ENCODE measurements at places on chromosomes 4 and X.
A peak's percentile ranks its signal among the peaks of the same experiment; 100 is the strongest.

- no peak for DNase-seq
These were observed 33.7 kb downstream of the NHSL2 start for GRCh38 chrX:71944369-71944768.

- DNase-seq = peak; percentile 57
These were observed 139.2 kb downstream of the PCDH18 start for GRCh38 chr4:137393044-137393443.

GRCh38 chr4:80927420-80927819 is 103.1 kb upstream of the BMP3 start:
- DNase-seq = no peak

GRCh38 chrX:43467608-43468234 is 188.4 kb upstream of the MAOA start:
- DNase-seq = no peak

- peak; percentile 0 for DNase-seq
These were observed 460.3 kb downstream of the MID1IP1 start for GRCh38 chrX:39261446-39262147.

GRCh38 chrX:16643176-16643575 is 6.8 kb upstream of the S100G start:
- no peak for DNase-seq

GRCh38 chr4:110787109-110787508 is 164.2 kb upstream of the PITX2 start:
- no peak for DNase-seq

- peak; percentile 63 for DNase-seq
These were observed at the start of gene TMSB4X for GRCh38 chrX:12974796-12975669. TSS of gene TMSB4X (plus strand) at chrX:12975110.

GRCh38 chr4:83449009-83449408 is 6.6 kb downstream of the HELQ start:
- DNase-seq = no peak

GRCh38 chrX:130887376-130887775 is 15.6 kb downstream of the ENOX2 start:
- peak; percentile 3 for DNase-seq

GRCh38 chr4:186762361-186762760 is 38.7 kb upstream of the FAT1 start:
- DNase-seq = no peak

GRCh38 chrX:155891446-155892210 is 10.5 kb downstream of the VAMP7 start:
- DNase-seq = no peak

DNA sequence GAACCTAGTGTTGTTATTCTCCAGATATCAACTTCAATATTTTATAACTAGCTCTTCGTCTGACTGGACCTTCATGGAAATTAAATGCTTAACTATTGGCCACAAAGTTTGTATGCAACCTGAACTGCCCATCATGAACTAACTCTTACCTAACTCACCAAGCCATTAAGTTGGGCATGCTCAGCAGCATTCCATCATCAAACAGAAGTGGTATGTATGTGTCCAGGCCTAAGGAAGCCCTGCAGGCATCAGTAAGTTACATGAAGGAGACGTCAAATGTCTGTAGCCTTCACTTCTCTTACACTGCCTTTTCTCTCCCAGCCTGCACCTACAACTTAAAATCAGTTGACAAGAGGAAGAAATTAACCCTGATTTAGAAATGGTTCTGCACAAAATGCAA is 1639.2 kb upstream of the PABPC4L start:
- no peak for DNase-seq

DNA sequence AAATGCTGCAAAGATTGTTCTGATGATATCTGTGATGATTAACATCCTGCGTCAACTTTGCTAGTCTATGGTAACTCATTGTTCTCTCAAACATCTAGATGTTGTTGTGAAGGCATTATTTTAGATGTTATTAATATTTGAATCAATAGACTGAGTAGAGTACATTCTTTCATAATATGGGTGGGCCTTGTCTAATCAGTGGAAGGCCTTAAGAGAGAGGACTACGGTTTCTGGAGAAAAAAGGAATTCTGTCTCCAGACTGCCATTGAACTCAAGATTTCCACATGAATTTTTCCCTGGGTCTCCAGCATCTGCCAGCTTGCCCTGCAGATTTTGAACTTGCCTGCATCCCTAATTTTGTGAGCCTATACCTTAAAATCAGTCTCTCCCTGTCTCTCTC is 2381.1 kb upstream of the AGA start:
- no peak for DNase-seq

DNA sequence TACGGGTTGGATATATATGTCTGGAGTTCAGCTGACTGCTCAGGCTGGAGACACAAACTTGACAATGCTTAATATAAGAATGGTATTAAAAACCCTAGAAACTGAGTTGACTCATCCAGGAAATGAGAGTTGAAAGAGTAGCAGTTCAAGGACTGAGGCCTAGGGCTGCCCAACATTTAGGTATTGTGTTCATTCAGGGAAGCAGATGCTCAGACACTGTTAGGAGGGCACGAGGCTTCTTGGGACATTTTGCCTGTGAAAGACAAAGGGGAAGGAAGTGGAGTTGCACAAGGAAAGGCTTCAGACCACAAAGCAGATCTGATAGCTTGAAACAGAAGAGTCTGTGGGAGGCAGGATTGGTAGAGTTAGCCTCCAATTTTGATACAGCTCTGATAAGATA is 52.0 kb upstream of the HS3ST1 start:
- DNase-seq = no peak

- DNase-seq = no peak
These were observed 632.3 kb downstream of the PDHA2 start for GRCh38 chr4:96471956-96472867.

- DNase-seq = no peak
These were observed 54.5 kb downstream of the CHM start for GRCh38 chrX:85992811-85993229.

DNA sequence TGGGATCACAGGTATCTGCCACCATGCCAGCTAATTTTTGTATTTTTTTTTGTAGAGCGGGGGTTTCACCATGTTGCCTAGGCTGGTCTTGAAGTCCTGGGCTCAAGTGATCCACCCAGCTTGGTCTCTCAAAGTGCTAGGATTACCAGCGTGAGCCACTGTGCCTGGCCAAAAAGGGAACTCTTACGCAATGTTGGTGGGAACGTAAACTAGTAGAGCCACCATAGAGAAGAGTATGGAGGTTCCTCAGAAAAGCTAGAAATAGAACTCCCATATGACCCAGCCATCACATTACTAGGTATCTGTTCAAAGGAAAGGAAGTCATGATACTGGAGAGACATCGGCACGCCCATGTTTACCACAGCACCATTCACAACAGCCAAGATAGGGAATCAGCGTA is 85.9 kb downstream of the PRKX start:
- DNase-seq = no peak

- no peak for DNase-seq
These were observed 9.7 kb upstream of the SYP start for GRCh38 chrX:49209434-49210251.

DNA sequence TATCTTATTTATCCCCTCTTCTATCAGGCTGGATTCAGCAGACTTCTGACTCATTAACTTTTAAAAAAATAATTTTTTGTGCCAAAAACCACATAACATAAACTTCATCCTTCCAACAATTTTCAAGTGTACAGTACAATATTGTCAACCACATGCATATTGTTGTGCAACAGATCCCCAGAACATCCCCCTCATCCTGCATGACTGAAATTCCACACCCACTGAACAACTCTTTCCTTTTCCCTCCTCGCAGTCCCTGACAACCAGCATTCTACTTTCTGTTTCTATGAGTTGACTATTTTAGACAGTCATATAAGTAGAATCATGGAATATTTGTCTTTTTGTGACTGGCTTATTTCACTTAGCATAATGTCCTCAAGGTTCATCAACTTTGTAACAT is 2.2 kb upstream of the MID2 start:
- DNase-seq = no peak

DNA sequence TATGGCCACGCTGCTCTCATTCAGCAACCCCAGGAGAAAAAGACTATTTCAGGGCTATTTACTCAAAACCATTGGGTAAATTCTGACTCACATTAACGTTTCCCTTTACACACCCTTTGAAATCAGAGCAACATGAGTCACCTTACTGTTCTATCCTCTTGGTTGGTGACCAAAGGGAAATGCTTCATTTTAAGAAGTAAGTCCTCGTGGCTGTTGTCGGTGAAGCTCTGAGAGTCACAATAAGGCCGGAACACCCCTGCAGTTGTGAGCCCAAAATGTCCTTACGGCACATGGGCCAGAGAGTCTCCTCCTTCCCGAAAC is 56.3 kb upstream of the SPRY1 start:
- DNase-seq = no peak

DNA sequence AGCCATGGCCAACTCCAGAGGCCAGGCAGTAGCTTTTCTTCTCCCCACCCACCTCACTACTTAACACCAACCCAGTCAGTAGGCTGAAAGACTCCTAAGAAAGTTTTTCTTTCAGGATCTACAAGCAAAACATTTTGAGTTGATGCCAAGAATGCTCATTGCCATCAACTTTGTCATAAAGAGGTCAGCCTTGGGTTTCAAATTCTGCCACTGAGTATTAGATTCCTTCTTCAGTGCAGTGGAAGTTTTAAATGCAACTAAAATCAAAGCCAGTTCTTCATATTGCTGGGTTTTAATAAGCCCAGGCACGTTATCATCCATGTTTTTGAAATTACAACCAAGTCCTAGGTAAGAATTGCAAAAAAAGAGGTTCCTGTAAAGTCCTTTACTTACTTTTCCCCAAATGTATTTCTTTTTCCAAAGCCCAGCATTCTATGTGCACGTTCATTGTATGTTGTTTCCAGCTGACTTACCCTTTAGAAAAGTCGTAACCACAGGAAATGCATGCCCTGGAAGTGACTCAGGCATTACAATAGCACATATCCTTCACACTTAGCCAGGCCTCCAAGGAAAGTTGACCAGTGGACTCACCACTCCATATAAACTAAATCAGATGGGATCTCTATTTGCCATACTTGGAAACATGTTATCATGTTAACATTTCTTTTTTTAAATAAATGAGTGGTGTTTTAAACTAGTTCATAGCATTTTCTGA is 229.9 kb downstream of the SOX3 start:
- DNase-seq = no peak

- no peak for DNase-seq
These were observed 36.0 kb upstream of the SORCS2 start for GRCh38 chr4:7156328-7156727.

DNA sequence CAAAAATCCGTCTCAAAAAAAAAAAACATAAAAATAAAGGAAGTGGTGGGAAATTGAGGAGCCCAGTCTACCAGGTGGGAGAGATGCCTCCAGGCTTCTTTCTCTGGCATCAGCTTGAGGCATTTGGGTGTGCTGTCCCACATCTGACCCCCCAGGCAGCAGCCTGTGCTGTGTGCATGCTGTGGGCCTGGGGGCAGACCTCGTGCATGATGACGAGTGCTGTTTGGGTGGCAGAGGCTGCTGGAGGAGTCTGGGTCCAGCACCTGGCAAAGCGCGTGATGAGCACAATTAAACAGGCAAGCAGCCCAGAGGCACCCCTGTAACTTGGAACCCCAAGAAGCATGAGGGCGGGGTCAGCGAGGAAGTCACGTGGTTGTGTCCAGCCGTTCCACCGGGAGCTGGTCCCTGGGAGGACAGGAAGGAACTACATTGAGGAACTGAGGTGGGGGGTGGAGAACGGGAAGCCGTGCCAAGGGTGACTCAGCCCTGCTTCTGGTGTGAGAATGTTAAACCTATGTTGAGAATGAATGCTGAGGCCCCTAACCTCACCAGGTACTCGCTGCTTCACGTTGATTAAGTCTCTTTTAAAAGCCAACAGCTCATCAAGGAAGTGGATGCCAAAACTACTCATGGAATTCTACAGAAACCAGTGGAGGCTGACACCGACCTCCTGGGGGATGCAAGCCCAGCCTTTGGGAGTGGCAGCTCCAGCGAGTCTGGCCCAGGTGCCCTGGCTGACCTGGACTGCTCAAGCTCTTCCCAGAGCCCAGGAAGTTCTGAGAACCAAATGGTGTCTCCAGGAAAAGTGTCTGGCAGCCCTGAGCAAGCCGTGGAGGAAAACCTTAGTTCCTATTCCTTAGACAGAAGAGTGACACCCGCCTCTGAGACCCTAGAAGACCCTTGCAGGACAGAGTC is 6.1 kb downstream of the TACC3 start:
- DNase-seq = no peak

DNA sequence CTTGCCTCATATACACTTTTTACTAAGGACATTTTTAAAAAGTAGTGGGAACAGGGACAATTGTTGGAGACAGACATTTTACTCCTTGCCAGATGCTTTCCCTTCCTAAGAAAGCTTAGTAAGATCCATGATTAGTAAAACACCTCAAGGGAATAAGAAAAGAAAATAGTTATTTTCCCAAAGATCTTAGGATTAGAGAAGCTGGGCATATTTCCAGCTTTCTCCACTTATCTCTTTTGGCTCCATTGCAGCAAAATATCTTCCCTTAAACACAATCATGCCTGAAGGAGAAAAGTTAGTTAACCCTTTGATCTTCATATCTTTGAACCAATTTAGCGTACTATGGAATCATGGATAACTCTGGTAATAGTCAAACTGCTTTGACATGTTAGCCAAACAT is 257.9 kb downstream of the PCDH18 start:
- no peak for DNase-seq

GRCh38 chr4:73730867-73731266 is 9.5 kb upstream of the CXCL8 start:
- no peak for DNase-seq

DNA sequence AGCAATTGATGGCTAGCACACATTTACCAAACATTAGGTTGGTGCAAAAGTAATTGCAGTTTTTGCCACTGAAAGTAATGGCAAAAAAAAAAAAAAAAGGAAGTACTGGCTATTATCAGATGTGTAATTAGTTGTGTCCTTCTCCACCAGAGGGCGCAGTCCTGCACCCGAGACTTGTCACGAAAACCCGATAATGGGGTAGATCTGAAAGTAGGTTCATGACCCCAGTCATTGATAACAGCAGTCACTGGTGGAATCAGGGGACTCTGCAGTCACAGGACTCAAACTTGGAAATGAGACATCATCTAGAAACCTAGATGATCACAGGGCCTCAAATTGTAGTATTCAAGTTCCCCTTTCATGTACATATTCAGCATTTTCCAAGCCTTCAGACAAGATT is 13.1 kb upstream of the ACOT9 start:
- peak; percentile 34 for DNase-seq

DNA sequence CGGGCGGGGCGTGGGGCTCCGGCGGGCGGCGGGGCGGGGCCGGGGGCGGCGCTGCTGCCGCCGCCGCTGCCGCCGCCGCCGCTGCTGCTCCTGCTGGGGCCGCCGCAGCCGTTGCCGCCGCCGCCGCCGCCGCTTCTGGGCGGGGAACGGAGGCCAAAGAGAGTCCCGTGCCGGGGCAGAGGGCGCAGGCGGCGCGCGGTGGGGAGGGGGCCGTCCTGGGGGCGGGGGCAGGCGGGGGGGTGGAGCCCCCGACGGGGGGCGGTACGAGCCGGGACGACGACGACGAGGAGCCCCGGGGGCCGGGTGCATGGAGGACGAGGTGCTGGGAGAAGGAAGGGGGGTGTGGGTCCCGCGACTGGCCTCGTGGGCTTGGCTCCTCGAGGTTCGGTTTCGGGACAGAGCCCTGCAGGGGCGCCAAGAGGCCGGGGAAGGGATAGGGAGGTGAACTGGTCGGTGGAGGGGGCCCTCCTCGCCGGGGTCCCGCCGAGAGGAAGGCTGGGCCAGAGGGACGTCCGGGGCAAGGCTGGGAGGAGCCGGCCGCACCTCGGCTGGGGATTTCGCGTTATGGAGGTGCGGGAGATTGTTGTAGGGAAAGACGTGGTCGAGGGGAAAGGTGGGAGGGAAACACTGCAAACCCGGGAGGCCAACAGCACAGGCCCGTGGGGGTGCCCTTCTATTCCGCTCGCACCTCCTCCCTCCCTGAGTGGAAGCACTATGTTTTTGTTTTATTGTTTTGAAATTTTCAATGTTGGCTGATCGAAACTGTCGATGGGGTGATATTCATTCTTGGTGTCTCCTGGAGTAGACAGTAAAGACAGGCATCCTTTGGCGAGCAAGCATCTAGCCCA is 1.9 kb downstream of the BCORL1 start:
- DNase-seq = no peak
